ENCODE measurements at places on chromosomes 12 and 14.
A peak's percentile ranks its signal among the peaks of the same experiment; 100 is the strongest.

- DNase-seq: no peak
Observed at GRCh38 chr12:69107541-69107940, 131.8 kb upstream of the CPSF6 start.

DNA sequence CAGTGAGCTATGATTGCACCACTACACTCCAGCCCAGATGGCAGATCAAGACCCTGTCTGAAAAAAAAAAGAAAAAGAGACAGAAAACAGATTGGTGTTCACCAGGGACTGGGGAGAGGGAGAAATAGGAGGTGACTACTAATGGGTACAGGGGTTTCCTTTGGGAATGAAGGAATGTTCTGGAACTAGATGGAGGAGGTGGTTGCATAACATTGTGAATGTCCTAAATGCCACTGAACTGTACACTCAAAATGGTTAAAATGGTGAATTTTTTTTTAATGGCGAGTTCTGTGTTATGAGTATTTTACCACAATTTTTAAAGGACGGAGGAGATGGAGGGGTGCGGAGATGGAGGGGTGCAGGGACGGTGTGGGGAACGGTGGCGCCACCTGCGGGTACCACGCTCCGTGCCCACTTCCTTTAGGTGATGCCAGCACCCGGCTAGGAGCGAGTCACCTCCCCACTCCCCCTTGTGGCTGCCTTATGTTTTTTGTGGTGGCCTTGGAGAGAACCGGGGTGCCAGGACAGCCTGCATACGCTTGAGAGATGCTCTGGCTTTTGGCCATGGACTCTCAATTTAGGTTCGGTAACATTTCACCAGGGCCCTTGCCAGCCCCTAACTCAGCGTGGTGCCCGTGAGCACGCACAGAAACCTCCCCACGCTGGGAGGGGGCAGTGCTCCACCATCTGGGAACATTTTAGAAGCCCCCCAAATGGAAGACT is 16.1 kb downstream of the UBC start:
- peak; percentile 64 for DNase-seq

- peak; percentile 45 for DNase-seq
Observed at GRCh38 chr14:70885343-70886022, 21.8 kb upstream of the PCNX1 start.

DNA sequence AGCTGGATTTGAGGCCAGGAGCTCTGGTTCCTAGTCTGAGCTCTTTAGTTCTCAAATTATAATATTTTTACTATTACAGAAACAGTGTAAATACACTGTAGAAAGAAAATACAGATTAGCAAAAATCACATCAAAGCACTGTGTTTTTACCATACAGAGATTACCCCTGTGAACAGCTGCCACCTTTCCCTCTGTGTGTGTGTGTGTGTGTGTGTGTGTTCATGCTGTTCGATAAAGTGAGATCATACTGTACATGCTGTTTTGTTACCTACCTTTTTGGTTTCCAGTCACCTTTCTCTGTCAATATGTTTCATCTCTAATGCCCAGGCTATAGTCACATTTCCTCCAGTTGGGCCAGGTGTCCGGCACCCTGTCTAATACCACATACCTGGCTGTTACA is 26.9 kb downstream of the MVK start:
- DNase-seq: no peak

DNA sequence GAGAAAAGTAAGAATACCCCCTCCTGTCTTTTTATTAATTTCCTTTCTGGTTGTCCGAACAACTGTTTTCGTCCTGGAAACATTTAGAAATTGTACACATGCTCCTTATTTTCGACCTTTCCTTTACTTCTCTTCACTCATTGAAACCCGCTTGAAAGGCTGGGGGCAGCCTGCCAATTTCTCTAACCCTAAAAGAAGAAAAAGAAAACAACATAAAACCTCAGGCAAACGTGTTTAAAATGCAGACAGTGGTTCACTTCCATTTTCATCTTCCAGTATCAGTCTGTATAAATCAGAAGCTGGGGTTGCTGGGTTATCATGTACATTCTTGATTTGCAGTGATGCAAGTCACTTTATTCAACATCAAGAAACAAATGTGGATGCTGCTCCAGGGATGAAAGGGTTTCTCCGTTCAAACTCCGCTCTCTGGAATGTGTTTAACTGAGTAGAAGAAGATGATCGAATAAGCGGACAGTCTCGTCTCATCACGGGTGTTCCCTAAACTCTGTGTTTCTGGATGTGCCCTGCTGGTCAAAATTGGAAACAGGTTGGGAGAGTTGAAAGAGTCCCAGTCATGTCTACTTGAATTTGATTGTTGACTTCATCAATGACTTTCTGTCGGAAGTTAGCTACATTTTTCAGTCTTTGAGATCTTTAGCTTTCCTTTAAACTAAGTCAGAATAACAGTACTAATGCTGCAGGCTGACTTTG is 1042.2 kb downstream of the BCL11B start:
- no peak for DNase-seq

- no peak for DNase-seq
Observed at GRCh38 chr14:51654533-51654845, 2.8 kb downstream of the FRMD6 start.

GRCh38 chr12:62907078-62907477 is 27.9 kb downstream of the PPM1H start:
- DNase-seq: no peak

- DNase-seq: no peak
Observed at GRCh38 chr12:132517740-132518100, 27.8 kb downstream of the FBRSL1 start.

DNA sequence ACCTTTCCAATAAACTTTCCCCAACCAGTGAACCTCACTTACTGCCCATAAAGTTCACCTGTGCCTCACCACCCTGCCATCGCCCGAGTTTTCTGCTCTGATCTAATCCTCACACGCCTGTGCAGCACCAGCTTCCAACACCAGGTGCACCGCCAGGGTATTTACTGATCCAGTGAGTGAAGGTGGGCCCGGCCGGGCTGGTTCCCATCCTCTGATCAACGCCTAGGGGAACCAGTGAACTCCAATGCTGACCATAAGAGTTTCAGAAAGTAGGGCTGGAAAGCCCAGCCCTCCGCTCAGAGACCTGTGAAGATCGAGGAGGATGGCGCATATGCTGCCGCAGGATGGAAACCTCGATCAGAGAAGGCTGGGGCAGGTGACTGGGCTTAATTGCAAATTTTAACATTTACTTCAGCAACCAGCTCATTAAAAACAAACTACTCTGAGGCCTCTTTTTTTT is 685 bp upstream of the MYL6B start:
- DNase-seq: peak; percentile 66

DNA sequence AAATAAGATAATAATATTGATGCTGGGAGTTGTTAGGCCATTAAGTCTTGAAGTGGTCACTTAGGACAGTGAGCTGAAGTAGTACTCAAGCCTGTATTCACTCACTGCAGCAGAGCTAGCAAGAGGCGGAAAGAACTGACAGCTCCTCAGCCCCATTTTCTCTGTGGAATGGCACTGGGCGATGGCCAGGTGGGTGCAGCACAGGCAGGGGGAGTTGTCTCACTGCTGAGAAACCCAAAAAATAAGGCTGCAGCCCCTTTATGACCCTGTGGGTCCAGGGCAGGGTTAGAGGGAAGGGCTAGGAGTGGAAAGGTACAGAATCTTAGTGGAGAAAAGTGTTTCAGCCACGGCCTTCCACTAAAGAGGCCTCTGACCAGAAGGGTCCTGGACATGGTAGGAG is 35.5 kb downstream of the PDZRN4 start:
- no peak for DNase-seq

GRCh38 chr12:118750666-118751065 is 230.7 kb upstream of the SRRM4 start:
- no peak for DNase-seq

DNA sequence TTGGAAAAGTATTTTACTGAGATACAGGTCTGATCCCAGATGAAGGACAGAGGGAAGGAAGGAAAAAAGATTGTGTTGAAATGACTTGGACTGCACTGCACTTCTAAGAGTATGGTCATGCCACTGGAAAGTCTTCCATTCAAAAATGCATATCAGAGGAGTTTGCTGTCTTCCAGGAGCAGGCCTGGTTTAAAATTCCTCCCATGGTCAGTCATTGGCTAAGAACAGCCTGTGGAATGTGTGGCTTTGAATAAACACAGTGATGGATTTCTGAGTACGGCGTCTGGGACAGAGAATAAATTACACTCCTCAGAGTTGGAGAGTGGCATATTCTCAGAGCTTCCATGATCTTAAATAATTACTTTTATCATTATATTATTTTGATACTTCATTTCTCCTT is 245.8 kb upstream of the PDZRN4 start:
- no peak for DNase-seq

- no peak for DNase-seq
Observed at GRCh38 chr12:109385339-109386058, 37.8 kb downstream of the MYO1H start.

DNA sequence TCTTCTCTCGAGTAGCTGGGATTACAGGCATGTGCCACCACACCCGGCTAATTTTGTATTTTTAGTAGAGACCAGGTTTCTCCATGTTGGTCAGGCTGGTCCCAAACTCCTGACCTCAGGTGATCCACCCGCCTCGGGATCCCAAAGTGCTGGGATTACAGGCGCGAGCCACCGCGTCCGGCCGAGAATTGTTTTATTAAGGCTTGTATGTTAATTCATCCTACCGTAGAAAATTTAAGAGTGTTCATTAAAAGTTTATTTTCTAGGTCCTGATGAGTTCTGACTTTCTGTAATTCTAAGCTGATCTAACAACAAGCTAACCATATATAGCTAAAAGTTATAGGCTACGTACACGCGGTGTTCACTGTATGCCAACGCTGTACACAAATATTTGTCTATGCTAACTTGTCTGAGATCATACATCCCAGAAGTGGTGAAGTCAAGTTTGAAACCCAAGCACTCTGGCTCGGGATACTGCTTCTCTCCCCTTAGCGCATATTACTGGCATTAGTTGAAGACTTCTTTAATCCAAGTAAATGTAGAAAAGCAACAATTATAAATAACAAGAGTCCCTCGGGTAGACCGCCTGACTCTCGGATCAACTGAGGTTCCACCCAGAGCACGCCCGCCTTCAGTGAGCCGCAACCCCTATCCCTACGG is 570 bp upstream of the MRPS35 start:
- no peak for DNase-seq

GRCh38 chr12:57984629-57985151 is 43.3 kb downstream of the ATP23 start:
- DNase-seq: no peak

- DNase-seq: peak; percentile 30
Observed at GRCh38 chr14:30874120-30874998, at the start of gene COCH. COCH (plus strand) TSS chr14:30874559; CDS start chr14:30874939, 380 bp downstream.

DNA sequence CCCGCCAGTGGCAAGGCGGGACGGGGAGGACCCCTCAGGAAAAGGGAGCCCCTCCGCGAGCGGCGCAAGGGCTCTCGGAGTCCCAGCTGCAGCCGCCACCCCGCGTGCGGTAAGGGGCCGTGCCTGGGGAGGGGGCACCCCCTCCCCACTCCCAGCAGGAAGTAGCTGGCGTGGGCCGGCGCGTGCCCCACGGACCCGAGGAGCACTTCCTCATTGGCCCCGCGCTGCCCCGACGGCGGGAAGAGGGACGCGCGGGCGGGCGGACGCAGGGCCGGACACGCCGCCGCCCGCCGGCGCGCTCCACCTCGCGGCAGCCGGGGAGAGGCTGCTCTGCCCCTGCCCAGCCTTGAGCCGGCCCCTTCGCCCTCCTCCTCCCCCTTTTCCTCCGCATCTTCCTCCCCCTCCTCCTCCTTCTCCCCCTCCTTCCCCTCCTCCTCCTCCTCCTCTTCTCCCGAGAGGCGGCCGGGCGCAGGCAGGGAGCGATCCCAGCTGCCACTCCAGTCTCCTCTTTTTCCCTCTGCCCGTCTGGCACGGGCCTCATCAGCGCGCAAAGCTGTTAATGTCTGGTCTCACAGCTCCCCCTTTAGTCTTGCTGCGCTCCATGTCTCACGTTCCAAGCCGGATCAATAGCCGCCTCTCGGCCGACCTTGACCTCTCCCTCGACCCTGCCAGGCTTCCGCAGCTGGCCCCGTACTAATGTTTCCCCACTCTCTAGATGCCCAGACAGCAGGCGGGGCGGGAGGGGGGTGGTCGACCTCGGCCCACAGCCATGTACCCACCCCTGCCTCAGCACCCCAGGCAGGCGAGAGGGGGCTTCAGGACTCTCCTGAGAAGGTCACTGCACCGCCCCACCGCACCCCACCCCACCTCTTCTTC is 2.6 kb upstream of the BCL11B start:
- peak; percentile 58 for DNase-seq

GRCh38 chr12:52580496-52580895 is 6.9 kb upstream of the KRT74 start:
- no peak for DNase-seq
